ENCODE measurements at places on chromosomes 16 and 17. TPM values are rescaled to one million over a fixed set of nuclear protein-coding genes. Genes with fewer than 3 reads are reported as not detected.

The ADAM11 gene
- total RNA-seq, result 0.05 TPM

The TEKT5 gene
- total RNA-seq, result not detected

The PIMREG gene
- 36.1 TPM for total RNA-seq

The EFCAB13 gene
- total RNA-seq, result 2.8 TPM

The SLC52A1 gene
- total RNA-seq, result 0.69 TPM

The LPO gene
- not detected for total RNA-seq

The KRTAP4-3 gene
- total RNA-seq, result not detected

The PMFBP1 gene
- 0.93 TPM for total RNA-seq

The PRDM7 gene
- not detected for total RNA-seq

The SEZ6L2 gene
- 0.74 TPM for total RNA-seq

The CLEC19A gene
- total RNA-seq, result not detected

The CLDN9 gene
- total RNA-seq, result not detected

The ACSM3 gene
- 0.44 TPM for total RNA-seq

The IKZF3 gene
- not detected for total RNA-seq

The KRTAP9-6 gene
- not detected for total RNA-seq

The FNDC8 gene
- total RNA-seq, result not detected

The IRF8 gene
- total RNA-seq, result 0.54 TPM
